ENCODE measurements at places on chromosomes 7 and 10.
A peak's percentile ranks its signal among the peaks of the same experiment; 100 is the strongest.

DNA sequence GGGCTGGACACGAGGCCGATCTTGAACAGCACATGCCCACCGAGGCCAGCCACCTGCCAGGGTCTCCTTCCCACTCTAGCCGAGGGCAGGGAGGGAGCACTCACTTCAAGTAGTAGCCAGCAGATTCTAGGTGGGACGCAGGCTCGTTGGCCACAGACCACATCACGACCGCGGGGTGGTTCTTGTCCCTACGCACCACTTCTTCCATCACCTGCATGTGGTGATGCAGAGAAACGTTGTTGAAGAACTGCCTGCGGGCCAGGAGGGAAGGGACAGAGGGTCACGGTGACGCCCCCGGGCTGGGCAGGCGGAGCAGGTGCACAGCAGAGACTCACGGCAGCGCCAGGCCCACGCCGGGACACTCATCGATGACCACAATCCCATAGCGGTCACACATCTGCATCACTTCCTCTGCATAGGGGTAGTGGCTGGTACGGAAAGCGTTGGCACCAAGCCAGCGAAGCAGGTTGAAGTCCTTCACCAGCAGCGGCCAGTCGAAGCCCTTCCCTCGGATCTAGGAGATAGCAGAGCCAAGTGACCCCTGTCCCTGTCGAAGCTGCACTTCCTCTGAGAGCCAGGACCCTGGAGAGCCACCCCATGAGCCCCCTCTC is 7.7 kb downstream of the GUSB start:
- DNase-seq = no peak

DNA sequence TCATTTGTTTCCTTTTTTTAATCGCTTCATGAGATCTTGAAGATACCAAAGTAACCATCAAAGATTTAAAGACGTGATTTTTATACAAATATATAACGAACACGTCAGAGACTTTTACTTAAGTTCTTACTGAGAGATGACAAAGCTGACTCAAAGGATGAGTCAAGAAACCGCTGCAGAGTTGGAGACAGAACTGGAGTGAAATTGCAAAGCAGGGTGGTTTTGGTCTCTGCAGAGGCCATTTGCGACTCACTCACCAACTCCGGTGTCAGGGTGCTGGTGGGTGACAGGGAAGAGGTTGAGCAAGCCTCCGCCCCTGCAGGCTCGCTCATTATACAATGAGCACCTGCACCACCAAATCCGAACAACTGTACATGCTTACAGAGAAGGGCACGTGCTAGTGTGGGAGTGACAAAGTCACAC is 75.2 kb downstream of the DNAJB6 start:
- DNase-seq = no peak

- peak; percentile 59 for DNase-seq
Measured at GRCh38 chr10:102752934-102753664, 9.4 kb downstream of the WBP1L start.

DNA sequence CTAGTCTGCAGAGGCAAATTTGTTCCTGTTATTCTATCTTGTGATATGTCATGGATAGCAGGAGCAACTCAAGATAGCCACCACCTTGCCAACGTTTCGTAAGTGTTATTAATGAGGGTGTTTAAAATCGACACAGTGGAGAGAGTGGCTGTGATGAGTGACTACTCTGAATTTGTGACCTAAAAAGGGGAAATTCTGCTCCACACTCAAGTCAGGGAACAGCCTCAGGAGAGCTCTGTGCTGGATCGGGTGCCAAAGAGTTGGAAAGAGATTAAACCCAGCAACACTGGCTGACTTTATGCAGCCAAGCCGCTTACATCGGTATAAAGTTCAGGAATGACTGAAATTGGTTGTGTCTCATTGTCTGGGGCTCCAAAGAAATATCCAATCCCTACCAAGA is 9.5 kb downstream of the TACC2 start:
- DNase-seq = no peak

DNA sequence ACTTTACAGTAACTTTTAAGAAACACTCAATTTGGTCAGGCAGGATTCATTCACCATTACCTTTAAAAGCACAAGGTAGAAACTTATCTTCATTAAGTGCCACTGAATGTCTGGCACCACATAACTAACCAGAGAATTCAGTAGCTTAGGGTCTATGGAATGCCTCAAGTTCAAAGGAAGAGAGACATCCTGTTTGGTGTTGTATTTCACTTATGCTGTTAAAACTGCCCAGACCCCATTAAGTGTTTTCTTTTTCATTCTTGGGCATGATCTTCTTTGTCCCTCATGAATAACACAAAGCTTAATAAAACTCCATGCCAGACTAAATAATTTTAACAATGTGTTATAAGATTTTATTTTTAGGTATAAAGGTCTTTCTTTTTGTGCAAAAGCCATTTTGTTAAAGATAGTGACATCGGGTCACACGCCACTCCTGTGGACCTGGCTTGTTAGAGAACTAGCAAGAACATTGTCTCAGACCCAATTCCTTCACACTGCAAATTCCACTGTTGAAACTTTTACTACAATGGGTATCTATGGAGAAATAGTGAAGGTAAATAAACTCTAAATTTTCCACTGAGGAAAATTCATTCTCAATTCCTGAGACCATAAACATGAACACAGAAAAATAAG is 221.0 kb downstream of the TWIST1 start:
- peak; percentile 5 for DNase-seq

- DNase-seq = no peak
Measured at GRCh38 chr10:119817991-119818888, 54.4 kb downstream of the MCMBP start.

GRCh38 chr10:114374053-114374791 is 30.1 kb downstream of the AFAP1L2 start:
- no peak for DNase-seq

- no peak for DNase-seq
Measured at GRCh38 chr7:27605283-27605682, 57.4 kb downstream of the HIBADH start.

GRCh38 chr10:29141761-29142160 is 147.1 kb upstream of the LYZL1 start:
- DNase-seq = peak; percentile 80

DNA sequence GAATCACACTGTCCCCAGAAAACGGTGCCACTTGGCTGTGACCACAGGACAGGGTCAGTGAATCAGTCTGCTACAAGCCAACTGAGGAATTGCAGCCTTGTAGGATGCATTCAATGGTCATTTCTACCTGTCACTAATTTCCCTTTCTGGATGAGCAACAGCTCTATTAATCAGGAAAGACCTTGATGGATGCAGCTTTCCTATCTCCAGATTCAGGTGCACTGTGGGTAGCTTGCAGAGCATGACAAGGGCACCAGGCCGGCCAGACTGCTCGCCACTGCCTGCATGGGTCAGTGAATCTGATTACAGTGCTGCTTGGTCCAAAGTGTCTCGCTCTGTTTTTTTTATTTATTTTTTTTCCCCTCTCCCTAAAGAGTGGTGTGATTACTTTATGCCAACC is 506.8 kb upstream of the AUTS2 start:
- DNase-seq = no peak

- no peak for DNase-seq
Measured at GRCh38 chr7:30168835-30169573, 34.2 kb downstream of the MTURN start.

DNA sequence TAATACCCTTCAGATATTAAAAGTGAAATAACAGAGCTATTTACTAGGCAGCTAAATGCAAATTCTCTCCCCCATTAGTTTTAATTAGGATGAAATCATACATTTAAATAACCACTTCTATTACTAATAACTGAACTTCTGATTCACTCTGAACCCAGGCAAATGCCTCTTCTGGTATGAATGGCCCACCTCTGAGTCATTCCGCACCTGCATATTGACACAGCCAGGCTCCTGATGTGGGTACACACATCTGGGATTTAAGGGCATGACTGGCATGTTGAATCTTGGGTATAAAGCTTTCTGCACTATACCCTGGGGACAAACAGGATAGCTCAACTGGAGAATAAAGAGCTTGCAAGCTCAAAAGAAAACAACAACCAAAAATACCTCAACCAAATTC is 140.9 kb downstream of the AUTS2 start:
- DNase-seq = no peak

GRCh38 chr7:14767716-14768425 is 134.7 kb downstream of the DGKB start:
- DNase-seq = no peak

- no peak for DNase-seq
Measured at GRCh38 chr10:75512203-75512933, 80.9 kb downstream of the LRMDA start.

DNA sequence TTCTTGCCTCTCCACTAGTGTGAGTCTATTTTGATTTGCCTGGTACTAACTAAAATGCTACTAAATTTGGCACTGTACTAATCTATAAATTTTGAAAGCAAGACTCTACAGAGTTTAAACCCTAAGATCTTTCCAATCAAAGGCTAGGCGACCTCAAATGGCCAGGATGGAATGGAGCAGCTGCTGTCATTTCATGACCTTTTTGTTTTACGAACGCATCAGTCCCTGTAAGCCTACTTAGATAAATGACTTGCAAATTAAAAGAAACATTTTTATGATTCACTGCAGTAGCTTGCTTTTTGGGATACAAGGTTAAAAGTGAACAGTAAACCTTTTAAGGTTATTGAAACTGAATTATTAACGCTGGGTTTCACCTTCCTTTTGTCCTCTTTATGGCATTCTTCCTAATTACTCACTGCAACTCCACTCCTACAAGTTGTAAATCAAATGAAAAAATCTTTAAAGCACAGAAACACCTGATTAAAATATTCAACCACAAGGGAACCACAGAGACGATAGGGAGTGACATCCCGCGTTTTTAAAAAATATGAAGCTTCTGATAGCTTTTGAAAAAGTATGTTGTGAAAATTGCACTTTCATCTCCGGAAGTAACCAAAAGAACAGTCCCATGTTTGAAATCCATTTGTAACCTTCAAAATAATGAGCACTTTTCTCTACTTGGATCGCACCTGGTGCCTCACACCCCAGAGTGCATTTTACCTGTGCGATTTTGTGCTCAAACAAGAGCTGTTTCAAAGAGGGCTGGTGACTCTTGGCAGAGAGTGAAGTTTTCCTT is 595.1 kb downstream of the PARD3 start:
- peak; percentile 12 for DNase-seq

DNA sequence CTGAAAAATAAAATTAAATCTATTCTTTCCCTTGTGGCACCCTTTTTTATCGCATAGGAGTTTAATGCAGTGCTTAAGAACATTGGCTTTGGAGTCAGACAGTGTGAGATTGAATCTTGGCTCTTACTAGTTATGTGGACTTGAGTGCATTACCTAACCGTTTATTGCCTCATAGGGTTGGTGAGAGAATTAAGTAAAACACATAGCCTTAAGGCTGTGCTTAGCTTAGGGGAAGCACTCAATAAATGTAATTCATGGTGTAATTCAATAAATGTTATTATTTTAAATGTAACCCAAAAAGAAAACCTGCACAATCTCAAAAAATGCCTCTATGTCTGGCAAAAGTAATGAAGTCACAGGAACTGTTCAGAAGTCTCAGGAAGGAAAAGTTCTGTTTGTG is 2.7 kb downstream of the STK17A start:
- no peak for DNase-seq

- no peak for DNase-seq
Measured at GRCh38 chr7:26777385-26777784, 87.0 kb downstream of the SKAP2 start.

GRCh38 chr10:79308969-79309665 is 38.2 kb upstream of the PPIF start:
- DNase-seq = no peak

- no peak for DNase-seq
Measured at GRCh38 chr7:75992083-75992755, 2.2 kb downstream of the TMEM120A start.

GRCh38 chr7:123607423-123607975 is 5.9 kb downstream of the ASB15 start:
- DNase-seq = no peak

DNA sequence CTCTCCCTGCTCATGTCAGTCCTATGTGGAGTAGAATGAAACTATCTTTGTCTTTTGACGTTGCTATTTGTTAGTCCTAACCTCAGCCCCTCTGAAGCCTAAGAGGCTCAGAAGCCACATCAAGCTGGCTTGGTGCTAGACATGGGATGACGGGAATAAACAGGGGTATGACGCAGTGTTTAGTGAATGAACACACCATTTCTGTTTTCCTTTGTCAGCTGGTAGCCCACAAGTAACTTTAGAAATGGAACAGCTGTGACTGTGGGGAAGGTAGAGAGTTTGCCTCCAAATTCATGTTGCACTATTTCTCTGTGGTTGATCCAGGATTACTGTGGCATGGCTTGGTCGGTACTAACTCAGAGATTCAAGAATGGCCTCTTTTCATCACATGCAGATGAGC is 31.3 kb downstream of the COX15 start:
- DNase-seq = no peak

GRCh38 chr10:110425684-110426293 is 71.9 kb upstream of the DUSP5 start:
- peak; percentile 99 for DNase-seq

DNA sequence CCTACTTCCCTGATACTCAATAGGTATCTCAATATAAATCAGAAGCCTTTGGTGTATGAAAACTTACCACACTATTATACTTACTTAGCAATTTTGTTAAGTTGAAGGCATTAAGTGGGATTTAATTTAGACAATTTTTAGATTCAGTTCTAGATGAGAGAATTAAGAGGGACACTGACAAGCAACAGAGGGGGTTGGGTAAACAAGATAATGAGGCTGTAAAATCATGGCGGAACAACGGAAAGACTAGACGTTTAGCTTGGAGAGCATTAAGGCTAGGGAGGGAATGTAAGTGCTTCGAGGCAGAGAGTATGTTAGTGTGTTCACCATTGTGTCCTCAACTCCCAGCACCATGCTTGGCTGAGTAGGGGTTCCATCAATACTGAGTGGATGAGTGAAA is 71.3 kb downstream of the DENND11 start:
- DNase-seq = no peak

GRCh38 chr10:91034494-91035159 is 113.7 kb upstream of the ANKRD1 start:
- DNase-seq = peak; percentile 16

- no peak for DNase-seq
Measured at GRCh38 chr7:108142675-108143259, 12.6 kb upstream of the LAMB4 start.

- no peak for DNase-seq
Measured at GRCh38 chr7:142685877-142686508, 63.3 kb upstream of the PRSS1 start.

Measured in kidney glomerular epithelial cell (primary cell).